ENCODE measurements at places on chromosomes 2 and 18.

- DNase-seq: no peak
These were observed 980 bp downstream of the OBSL1 start for GRCh38 chr2:219570194-219570923.

DNA sequence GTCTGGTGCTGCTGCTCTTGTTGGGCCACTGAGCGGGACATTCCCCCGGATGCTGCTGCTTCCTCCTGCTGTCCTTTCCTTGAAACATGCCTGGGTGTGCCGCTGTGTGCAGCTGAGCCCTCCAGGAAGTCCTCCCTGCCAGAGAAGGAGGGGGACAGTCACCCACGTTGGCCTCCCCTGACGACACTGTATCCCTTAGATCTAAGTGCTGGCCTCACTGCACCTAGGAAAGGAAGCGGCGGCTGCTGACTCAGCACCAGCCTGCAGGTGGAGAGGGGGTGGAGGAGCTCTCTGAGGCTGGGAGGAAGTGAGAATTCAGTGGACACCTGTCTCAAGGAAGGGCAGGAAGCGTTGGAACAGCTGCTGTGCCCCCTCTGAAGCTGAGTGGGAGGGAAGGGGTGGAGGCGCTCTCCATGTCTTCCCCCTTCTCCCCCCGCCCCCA is 239.8 kb downstream of the HAUS1 start:
- DNase-seq: no peak

DNA sequence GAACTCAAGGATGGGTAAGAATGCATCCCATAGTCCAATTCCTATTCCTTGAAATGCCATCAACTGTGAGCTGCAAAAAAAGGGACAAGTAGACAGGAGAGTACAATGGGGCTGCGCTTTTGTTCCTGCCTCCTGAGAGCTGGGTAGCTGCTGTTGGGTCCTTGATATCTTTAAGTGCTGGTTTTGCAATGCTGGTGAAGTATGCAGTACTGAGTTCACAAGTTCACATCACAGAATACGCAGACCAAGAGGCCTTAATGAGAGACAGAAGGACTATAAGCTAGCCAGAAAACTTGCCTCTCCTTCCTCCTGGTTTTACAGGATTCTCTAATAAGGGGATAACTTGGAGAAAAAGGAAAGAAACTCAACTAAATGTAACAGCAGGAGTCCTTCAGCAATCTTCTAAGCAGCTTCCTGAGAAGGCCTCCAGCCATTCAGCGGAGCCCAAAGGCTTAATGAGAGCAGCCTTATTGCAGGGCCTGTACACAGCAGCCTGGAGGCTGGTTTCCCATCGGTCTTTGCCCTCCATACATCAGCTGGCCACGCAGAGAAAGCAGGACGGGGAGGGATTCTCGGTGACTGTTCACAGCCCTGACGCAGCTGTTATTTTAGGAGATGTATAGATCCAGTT is 293.1 kb downstream of the CDCA7 start:
- no peak for DNase-seq

DNA sequence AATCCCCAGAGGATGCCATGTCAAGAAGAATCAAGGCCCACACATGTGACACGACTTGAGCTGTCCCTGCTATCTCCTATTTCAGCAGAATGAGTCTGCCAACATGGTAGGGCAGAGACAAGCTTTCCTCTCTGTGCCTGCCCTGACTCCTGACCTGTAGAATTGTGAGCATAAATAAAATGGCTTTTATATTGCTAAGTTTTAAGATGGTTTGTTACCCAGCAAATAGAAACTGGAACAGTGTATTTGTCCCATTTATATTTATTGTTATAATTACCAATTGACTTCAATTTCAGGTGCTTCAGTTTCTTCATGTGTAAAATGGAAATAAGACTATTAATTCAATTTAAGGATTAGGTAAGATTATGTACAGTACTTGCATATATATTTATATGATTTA is 90.5 kb downstream of the ASB1 start:
- DNase-seq: no peak

GRCh38 chr2:175103191-175103590 is 64.8 kb downstream of the ATF2 start:
- DNase-seq: no peak

DNA sequence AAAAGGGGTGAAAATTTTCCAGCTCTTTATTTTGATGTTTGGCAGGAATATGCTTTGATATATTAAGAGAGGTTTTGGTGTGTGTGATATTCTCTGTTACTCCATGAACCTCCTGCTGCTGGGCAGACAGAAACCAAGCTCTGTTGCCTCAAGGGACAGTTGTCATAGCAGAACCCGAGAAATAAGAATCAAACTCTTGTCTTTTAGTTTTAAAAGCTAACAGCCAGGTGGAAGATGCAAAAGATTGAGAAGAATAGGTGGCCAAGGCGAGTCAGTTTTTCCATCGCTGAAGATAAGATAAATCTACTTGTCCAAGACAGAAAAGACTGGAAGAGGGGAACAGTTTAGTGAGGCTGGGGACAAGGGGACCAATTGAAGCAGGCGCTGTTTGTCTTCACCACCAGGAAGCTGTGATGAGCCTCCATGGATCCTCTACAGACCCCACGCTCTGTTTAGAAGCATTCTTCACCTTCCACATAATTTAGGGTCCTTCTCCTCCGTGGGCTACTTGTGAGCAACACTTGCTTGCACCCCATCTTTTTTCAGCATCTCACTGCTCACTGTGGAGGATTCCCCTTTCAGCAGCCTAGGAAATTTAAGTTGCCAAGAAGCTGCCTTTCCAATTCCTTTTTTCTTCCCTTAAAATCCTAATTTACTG is 23.9 kb downstream of the PMAIP1 start:
- DNase-seq: no peak

DNA sequence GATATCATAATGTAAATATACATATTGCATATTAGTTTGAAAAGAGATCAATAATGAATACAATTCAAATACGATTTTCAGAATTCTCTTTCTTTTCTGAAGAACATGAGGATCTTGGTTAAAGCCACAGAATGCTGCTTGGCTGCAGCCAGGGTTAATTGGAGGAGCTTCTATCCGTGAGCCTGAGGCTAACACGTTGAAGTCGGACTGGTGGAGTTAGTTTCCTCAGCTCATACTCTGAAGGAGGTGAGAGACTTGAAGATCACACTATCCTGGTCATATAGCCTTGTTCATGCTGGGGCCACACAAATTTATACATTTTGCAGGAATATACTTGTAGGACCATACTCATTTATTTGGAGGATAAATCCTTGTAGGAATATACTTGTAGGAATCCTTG is 335.8 kb downstream of the TRIB2 start:
- DNase-seq: no peak

DNA sequence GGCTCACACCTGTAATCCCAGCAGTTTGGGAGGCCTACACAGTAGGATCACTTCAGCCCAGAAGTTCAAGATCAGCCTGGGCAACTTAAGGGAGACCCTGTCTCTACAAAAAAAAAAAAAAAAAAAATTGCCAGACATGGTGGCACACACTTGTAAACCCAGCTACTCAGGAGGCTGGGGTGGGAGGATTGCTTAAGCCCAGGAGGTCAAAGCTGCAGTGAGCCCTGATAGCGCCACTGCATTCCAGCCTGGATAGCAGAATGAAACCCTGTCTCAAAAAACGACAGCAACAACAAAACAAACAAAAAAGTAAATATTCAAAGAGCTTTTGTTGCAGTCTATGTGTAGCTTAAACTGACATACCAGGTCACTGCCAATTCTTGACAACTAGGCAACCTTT is 63.1 kb upstream of the TANK start:
- DNase-seq: no peak

GRCh38 chr18:47601581-47602272 is 328.7 kb downstream of the SMAD2 start:
- no peak for DNase-seq

- no peak for DNase-seq
These were observed 159.0 kb downstream of the NYAP2 start for GRCh38 chr2:225558399-225559071.

- DNase-seq: no peak
These were observed 353.8 kb upstream of the SALL3 start for GRCh38 chr18:78625847-78626246.

DNA sequence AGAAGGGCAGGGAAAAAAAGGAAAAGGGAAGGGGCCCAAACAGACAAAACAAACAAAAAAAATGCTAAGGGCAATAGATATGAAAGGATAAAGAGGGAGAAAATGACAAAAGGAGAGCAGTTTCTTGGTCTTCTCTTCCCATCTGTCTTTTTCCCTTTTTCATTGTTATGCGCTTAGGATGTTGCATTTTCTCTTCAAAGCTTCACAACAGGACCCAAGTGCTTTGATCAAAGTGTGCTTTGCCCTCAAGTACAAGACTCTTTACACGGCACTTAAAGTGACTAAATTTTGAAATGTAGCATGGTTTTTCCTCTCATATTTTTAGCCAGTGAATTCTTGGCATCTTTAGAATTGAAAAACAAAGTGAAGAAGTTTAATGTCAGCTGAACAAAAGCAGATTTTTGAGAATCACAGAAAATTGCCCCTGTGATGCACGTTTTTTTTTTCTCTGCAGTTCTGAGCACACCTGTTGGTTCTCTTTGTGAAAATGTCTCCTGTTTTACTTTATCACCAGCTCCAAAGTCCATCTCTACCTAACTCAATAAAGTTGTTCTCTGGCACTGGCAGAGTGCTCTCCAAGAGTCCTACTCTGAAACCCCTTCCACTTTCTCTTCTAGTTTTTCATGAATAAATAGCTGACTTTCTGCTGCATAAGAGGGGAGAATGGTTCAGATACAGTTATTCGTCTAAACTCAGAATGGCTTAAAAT is 126.6 kb downstream of the KCNH7 start:
- no peak for DNase-seq

- no peak for DNase-seq
These were observed 489.1 kb downstream of the ZEB2 start for GRCh38 chr2:144030791-144031190.

GRCh38 chr2:211035548-211036185 is 479.3 kb downstream of the CPS1 start:
- peak; percentile 41 for DNase-seq

- DNase-seq: no peak
These were observed 27.9 kb downstream of the TGFBRAP1 start for GRCh38 chr2:105301646-105302045.

- DNase-seq: no peak
These were observed 10.2 kb downstream of the TMEM177 start for GRCh38 chr2:119689218-119689617.

DNA sequence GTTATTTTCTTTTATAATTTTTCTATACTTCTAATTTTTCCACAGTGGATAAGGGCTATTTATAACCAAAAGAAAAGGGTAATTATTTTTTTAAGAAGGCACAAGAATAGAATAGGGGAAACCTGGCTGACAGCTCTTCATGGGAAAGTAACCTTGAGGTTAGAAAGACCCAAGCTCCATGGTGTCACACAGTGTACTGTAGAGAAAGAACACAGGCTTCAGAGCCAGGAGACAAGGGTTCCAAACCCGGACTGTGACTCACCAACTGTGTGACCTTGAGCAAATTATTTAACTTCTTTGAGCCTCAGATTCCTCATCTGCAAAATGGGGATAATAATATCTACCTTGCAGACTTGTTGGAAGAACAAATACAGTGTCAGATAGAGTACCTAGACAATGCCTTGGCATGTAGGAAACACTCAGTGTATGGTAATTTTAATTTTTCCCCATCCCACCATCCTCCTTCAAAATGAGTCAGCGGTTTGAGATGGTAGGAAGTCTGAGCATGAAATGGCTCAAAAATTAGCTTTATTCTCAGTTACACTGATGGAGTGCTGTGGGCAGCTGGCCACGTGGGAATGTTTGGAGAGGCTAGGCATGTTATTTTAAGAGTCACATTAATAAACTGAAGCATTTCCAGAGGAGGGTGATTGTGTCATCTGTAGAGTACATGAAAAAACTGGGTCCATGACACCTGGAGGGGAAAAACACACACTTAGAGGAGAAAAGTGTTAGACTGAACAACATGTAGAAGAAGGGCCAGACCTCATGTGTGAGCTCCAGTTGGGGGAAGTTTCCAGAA is 36.7 kb downstream of the TMEM37 start:
- no peak for DNase-seq

DNA sequence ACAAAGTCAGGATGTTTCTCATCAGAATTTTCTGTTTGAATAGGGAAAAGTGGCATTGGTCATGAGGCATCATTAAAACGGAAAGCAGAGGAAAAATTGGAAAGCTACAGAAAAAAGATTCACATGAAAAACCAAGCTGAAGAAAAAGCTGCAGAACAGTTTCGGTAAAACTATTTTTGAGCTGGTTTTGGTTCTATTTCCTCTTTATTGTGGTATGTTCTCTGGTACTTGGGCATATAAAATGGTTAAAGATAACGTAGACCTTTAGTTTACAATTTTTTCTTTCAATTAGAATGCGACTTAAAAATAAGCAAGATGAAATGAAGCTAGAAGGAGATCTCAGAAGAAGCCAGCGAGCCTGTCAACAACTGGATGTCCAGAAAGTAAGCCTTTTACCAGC is 7.6 kb downstream of the GPATCH11 start:
- DNase-seq: no peak

DNA sequence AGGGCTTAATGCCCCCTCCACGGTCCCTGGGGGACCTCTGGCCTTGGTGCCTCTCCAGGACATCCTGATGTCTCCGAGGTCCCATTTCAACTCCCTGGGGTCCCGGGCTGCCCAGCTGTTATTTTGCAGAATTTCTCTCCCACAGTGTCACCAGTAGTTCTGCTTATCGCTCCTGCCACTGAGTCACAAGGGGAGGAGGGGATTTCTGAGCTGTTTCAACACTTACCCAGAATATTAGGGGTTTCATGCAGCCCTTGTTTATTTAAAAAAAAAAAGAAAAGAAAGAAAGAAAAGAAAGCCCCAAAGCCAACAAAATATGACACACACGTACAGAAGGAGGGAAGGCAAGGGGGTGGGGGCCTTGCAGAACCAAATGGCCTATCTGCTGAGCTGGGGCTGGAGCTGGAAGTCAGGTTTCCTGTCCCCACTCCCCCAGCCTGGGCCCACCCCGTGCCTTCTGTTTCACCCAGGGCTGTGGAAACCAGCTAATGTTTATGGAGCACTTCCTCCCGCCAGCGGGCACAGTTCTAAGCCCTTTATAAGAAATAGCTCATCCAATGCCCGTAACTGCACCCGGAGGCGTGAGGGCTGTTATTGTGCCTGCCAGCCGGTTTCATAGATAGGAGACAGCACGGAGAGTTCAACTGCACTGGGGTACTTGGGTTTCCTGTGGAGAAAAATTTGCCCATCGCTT is 8.4 kb upstream of the ARID5A start:
- no peak for DNase-seq

GRCh38 chr2:175414882-175415487 is 233.5 kb upstream of the ATP5MC3 start:
- peak; percentile 9 for DNase-seq

GRCh38 chr18:48711651-48712486 is 173.0 kb downstream of the CTIF start:
- DNase-seq: peak; percentile 25

DNA sequence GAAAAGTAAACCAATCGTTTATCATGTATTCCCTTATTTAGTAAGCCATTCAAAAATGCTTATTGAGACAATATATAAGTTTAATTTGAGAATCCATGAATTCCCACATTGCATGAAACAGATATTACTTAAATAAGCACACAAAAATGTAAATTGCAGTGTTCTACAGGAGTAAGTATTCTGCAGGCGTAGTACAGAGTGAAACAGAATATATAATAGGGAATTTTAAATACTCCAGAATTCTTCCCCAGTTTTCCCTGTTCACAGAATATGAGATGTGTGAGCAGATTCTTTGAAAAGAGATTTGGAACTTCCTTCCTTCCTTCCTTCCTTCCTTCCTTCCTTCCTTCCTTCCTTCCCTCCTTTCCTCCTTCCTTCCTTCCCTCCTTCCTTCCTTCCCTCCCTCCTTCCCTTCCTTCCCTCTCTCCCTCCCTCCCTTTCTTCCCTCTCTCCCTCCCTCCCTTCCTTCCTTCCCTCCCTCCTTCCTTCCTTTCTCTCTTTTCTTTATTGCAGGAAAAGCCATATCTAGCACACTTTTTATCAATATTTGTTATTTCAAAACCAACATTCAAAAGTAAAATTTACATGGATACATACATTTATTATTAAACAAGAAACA is 977.7 kb upstream of the LRRTM1 start:
- no peak for DNase-seq

Data from glomerular endothelial cell (primary cell).